ENCODE measurements at places on chromosomes 4 and X.

DNA sequence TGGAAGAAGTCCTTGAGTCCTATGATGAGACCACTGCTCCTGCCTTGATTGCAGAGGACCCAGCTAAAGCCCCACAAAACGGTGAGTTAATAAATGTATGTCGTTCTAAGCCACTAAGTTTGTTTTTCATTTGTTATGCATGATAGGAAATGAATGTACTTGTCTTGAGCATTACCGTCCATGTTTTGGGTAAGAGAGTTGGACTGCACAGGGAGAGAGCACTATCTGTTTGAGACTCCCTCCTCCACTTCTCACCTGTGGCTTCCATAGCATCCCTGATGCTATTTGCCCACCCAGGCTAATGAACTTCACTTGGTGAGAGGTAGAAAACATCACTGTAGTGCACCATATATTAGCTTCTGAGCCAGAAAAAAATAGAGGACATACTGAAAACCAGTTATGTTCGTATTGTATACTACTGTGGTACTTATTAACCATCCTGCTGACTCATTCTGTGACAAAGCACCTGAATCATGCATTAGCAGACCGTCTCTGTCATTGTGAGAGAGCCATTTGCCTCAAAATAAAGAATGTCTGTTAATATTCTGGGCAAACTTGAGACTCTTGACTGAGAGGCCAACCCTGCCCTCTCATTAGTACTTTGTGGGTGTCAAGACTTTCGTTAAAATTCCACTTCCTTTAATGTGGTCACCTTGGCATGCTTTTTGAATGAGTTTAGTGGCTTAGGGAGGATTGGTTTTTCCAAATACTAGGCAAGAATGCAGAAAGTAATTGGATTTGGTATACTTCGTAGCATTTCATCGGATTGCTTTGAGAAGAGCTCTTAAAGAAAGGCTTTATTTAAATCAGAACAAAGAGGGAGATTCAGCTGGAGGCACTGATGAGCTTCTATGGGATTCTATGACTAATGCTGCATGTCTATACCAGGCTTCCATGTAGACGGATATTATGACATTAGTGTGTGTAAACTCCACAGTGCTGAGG lies 99.3 kb upstream of the GRPR start:
- no peak for DNase-seq

GRCh38 chrX:68710870-68711576 lies 63.6 kb downstream of the STARD8 start:
- no peak for DNase-seq

DNA sequence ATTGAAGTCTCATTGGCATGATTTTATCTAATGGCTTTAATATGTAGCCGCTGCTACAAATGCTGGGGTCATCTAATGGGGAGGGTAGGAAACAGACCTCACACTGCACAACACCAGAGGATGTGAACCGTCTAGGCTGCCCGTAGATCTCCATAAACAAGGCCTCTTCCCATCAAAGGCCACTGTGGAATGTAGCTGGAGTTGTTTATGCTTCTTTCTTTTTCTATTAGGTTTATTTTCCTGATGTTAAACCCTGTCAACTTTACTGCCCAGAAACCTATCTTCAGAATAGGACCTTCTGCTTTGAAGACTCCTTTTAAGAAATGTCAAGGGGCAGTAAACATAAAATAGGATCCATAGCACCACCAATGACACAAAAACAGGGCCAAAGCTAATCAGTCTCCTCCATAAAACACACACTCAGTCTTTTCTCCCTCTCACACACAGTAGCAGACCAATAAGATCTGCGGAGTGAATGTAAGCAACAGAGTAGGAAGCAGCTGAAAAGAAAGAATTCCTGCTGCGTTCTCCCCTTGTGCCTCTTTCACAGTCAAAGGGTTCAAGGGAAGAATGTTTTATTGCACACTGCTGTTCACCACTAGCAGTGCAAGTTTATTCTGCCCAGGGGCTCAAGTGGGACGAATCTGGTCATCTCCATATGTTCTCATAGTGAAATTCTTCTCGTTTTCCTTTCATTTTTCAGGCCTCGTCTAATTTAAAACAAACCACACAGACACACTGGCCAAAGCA lies 72.2 kb downstream of the MAML3 start:
- no peak for DNase-seq

DNA sequence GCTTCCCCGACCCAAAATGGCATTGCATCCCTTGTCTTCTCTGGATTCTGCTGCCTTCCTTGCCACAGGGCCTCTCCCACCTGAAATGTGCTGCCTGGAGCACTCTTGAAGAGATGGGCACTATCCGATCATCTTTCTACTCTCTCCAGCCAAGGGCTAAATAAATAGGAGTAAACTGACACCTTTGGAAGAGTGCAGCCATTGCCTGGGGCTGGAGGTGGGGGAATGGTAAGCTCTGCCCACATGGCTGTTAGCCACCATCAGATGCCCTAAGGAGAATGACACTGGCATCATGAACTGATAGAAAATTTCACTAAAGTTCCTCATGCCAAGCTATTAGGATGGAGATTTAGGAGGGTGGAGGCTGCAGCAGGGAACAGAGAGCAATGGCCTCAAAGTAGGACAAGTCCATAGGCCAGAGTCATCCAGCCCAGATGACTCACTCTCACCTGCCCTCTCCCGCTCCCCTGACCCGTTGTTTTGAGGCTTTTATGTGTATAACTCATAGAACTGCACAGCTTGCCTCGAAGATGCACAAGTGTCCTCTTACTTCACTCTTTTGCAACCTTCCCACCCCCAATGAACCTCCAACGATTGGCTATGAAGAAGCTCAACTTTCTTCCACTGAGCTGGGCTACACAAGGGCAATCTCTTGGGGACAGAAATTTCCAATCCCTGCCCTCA lies 822 bp upstream of the PFKFB1 start:
- no peak for DNase-seq

DNA sequence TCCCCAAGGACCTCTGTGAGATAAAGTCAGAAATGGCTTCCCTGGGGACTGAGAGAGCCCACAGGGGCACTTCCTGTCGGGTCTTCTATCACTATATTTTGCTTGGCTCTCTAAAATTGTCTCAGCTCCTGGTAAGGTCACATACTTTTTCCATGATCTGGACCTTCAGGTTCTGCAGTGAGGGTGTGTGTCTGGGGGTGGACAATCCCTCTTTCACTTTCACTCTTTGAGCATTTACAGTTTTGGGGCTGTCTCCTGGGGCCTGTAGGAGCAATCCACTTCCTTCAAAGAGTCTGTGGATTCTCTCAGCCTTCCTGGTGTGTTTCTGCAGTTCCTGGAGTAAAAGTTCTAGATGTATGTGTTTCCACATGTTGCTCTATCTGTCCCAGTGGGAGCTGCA lies 335.7 kb downstream of the FSTL5 start:
- DNase-seq, result no peak

- DNase-seq, result no peak
Observed at GRCh38 chr4:69831646-69832325, 28.2 kb downstream of the SULT1E1 start.
